NAMALWA (cell line): ENCODE measurements at places on chromosomes 2 and 18.

DNA sequence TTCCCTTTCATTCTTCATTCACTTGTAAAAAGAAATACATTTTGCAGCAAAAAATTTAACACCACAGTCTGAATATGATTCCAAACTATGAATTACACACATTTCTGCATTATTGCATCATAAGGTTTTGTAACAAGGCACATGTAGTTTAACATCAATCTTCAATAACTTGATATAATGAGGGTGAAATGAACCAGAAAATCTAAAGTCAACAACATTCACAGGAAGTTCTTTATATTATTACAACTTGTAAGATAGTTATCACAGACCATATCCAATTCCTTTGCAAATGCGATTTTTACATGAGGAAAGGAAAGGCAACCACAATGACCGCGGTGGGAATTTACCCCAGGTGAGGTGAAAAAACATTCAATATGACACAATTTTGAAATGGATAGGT, 213.3 kb downstream of the NAPG start:
- DNase-seq: no peak

GRCh38 chr18:53241161-53241560, 901.2 kb downstream of the DCC start:
- DNase-seq: no peak

DNA sequence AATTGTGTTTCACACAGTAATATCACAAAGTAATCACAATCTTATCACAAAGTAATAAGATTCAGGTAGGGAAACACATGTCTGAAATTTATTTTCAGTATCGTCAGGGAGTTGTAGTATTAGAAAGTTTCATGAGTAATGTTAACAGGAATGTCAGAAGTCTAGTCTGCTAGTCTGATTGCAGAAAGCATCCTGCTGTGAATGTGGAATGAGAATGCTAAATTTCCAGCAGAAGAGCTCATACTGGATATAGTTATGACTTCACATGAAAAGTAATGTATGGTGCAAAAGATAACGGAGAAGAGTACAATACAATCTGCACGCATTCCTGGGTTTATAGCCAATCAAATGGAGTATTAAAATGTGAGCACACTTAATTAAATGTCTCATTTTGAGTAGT, 494.7 kb upstream of the SETBP1 start:
- DNase-seq: no peak

DNA sequence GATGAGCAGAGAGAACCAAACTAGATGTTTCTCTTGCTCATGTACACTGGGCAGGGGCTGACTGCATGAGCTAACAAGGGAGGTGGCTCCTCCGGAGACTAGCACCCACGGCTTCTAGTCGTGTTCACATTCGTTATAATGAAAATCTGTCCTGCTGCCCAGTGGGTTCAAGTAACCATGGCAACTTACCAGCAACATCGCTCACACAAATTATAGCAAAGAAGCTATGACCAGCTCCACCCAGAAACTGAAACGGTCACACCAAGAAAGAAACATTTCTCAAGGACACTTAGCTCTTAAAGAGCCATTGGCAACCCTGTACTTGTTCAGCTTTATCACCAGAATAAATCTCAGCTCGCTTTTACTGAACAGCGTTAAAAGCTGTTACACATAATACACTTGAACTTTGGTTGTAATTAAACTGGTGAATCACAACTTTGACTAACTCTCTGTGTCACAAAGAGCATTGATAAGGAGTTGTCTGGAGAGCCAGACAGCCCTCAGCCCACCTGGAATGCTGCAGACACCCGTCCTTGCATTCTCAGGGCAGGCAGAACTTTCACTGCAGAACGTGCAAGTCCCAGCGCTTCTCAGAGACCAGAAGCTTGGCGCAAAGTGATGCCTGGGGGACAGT, 141.2 kb downstream of the PID1 start:
- no peak for DNase-seq

DNA sequence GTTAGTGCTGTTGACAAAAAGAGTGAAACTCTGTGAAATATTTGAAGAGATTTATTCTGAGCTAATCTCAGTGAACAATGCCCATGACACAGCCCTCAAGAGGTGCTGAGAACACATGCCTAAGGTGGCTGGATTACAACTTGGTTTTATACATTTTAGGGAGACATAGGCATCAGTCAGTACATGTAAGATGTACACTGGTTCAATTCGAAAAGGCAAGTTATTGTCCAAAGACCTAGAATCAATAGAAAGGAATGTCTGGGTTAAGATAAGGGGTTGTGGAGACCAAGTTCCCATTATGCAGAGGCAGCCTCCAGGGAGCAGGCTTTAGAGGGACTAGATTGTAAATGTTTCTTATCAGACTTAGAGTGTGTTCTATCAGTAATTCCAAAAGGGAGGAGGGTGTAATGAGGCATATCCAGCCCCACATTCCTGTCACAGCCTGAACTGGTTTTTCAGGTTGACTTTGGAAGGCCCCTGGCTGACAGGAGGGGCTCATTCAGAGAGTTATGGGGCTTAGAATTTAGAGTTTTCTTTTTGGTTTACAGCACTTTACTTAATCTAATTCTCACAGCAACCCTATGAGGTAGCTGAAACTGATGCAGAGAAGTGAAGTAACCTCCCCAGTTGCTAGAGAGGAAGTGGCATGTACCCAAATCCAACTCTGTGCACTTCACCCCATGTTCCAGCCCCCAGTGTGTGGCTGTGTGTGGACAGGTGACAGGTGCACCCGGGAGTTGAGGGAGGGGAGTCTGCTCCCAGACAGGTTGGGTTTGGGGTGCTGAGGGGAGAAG, 28.3 kb upstream of the ASAP2 start:
- DNase-seq: peak; percentile 73

DNA sequence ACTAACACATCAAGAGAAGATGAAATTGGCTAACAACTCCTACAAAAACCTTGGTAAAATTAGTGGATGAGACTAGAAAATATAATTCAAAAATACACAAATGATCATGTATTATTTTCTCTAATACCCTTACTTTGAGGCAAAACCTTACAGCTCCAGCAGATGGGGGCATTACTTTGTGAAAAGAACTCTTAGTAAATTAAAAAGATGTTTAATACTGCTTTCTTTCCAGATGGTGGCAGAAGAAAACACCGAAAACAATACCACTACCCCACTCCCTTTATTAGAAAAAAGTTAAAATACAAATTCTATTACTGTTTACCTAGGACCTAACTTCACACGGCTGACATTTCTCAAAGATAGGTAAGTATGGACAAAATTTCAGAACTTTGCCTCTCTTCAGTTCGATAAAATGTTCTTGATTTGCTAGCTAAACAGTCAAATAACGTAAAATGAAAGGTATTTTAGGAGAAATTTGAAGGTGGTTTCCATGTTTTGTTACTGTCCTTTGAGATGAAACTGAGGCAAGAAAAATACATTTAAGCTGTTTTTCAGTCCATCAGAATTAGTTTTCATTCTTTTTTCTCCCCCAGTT, 30.6 kb downstream of the ORC4 start:
- peak; percentile 77 for DNase-seq

DNA sequence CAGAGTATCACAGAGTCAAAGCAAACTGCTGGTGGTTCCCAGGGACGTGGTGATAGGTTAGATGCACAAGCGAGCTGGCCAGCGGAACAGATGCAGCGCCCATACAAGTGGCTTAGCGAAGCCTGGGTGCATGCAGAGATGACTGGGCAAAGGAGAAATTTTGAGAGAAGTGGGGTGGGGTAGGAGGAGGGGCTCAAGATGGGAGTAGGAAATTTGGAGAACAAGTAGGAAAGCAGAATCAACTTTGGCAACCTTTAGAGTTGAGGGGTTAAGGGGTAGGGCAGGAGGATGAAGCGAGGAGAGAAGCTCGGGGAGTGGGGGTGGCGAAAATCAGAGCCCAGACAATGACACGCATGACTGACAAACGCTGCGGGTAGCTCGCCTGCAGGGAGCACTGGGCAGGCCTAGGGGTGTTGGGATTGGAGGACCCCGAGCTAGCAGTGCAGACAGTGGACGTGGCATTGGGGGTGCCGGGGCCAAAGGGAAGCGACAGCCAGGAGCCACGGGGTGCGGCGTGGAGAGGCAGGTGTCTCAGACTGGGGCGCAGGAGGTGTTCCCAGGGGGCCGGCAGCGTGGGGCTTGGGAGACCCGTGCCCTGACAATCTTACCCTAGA, 431 bp downstream of the FAM98A start:
- DNase-seq: peak; percentile 79

DNA sequence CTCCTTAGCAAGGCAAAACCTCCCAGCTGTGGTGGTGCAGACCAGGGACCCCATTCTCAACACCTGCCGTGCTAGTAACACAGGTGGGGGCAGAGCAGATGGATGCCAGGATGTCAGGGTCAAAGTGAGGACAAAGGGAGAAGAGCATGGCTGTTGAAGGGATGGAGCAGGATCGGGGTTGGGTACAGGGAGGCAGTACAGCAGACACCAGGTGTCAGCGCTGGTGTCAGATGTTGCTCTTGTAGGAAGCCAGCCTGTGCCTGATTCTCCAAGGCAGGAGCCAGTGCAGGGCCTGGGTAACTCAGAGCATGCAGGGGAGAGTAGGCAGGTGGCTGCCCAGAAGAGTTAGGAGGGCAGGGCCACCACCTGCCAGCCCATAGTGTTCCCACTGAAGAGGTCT, 222.1 kb upstream of the SPRED2 start:
- DNase-seq: no peak

- DNase-seq: no peak
Observed at GRCh38 chr18:73774811-73775509, 372.7 kb downstream of the FBXO15 start.

DNA sequence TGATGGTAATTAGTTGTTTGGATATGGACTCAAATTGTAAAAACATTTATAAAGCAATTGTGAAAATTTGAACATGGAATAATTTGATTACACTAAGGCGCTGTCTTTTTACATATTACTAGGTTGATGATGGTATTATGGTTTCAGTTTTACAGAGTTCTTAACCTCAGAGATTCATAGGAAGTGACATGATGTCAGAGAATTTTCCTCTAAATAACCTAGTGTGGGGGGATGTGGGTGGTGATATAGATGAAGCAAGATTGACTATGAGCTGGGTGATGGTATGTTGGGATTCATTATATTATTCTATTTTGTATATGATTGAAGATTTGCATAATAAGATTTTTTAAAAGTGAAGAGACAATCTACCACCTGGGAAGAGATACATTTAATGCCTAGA, 45.9 kb upstream of the ATP5MC3 start:
- DNase-seq: no peak

DNA sequence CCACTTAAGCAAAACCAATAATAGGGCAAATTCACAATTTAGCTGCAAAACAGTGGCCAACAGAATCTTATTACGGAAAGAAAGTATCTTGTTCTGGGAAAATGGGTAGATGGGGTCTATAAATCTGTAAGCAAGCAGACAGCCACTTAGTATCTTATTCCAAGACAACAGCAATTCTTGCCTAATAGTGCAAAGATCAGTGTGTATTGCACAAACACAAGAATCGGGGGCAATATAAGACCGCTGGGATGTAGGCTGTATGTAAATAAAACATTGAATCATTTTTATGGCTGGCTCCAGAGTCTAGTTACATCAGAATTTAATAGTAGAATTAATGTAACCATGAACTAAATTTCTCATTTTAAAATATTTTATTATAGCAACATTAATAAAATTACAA, 85.6 kb downstream of the FBXO15 start:
- DNase-seq: no peak

- no peak for DNase-seq
Observed at GRCh38 chr2:11018651-11019185, 107.0 kb downstream of the KCNF1 start.

DNA sequence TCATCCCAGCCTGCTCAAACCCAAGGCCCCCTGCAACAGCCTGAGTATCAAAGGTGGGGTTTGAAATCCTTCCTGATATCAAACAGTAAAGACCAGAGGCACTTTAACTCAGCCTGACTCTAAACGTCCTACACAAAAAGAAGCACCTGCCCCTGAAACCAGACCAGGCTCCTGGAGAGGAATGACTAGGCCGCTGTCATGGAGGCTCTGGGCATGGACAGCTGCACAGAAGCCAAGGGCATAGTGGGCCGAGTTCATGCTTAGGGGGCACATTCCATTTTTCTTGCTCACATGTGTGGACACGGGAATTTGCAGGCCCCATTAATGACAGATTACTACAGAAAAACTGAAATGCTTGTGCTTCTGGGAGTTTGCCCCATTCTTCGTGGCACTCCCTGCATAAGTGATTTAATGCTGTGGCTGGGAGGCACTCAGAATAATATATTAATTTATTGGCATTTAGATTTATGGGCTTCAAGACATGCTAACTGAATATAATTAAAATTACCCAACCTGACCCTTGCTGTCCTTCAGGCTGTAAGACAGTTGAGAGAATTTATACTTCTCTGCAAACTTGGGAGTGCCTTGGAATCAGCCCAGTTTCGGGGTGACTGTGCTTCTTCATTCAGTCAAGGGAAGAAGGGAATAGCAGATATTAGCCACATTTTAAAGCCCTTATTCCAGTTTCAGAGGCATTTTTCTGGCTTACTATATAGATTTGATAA, 105.5 kb downstream of the GYPC start:
- DNase-seq: no peak

- DNase-seq: no peak
Observed at GRCh38 chr18:78659057-78659456, 320.6 kb upstream of the SALL3 start.

DNA sequence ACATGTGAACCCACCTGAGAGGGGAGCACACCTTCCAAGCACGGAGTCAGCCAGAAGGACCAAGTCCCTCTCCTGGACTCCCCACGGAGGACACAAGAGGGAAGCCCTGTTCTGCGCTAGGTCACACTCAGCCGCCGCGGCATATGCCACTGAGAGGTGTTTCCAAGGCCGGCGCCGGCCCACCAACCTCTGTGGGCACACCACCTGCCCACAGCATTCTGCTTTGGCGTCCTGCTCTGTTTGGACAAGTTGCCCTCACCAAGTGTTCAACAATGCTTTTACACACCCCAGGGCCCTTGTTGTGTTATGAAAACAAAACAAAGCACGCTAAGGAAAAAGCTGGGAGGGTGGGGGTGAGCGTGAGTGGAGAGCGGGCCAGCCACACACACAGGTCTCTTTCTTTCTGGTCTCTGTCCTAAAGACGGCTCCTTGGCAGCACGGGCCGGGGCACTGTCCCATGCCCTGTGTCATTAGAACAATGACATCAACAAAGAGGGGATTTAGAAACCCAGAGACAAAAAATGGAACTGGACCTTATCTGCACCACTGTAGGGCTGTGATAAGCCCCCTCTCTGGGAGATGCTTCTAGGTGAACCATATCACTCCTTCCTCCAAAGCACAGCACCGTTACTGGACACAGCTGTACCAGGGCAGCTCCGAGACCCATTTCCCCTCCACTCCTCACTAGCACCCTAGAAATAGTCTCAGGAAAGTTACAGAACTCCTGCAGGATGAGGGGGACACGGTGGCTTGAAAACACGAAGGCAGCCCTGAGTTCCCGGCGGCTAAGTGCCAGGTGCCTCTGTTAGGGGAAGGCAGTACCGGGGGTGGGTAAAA, 17.0 kb downstream of the SMAD7 start:
- DNase-seq: no peak

- no peak for DNase-seq
Observed at GRCh38 chr2:234986390-234986789, 34.6 kb downstream of the SH3BP4 start.

- DNase-seq: no peak
Observed at GRCh38 chr2:69226903-69227302, 160.1 kb downstream of the GFPT1 start.
